T follicular helper cell (primary cell): ENCODE measurements at places on chromosomes 16 and 17.

DNA sequence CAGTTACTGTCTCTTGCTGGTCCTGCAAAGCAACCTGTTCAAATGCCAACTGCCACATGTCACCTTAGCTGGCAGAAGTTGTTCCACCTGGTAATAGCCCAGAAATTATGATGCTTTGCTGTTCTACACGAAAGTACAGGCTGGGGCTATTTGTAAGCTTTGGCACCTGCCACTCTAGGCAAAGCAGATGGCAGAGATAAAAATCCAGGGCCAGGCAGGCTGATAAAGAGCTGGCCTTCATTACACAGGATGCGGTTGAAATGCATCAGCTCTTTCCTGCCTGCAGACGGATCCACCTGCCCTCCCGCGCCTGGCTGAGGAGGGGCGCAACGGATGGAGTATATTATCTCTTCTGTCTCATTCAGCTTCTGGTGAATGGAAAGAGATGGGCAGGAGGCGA lies 29.3 kb upstream of the KDM8 start:
- peak; percentile 40 for DNase-seq

DNA sequence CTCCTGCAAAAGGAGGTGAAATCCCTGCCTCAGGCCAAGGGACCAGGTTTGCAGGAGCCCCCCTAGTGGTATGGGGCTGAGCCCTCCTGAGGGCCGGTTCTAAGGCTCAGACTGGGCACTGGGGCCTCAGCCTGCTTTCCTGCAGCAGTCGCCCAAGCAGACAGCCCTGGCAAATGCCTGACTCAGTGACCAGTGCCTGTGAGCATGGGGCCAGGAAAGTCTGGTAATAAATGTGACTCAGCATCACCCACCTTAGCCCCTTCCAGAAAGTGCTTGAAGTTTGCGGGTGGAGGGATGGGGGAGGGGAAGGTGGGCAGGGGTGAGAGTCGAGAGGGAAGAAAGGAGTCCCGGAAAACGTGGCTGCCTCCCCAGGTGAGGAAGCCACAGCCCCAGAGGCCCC lies 2.1 kb downstream of the MC1R start:
- no peak for DNase-seq

GRCh38 chr16:15811481-15812400 lies 45.1 kb downstream of the MYH11 start:
- DNase-seq = no peak

GRCh38 chr16:60127196-60127595 lies 1393.1 kb upstream of the GOT2 start:
- DNase-seq = no peak

DNA sequence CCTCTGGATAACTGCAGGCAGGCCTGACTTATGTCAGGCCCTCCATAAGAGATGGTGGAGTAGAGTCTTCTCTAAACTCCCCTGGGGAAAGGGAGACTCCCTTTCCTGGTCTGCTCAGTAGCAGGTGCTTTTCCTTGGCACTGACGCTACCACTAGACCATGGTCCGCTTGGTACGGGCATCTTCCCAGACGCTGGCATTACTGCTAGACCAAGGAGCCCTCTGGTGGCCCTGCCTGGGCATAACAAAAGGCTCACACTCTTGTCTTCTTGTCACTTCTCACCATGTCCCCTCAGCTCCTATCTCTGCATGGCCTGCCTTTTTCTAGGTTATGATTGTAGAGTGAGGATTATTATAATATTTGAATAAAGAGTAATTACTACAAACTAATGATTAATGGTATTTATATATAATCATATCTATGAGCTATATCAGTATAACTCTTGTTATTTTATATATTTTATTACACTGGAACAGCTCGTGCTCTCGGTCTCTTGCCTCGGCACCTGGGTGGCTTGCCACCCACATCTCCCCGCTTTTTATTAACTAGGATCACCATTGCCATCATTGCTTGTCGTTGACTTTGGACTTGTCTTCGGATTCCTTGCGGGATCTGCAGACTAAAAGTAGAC lies 59.8 kb upstream of the ARL4D start:
- peak; percentile 34 for DNase-seq

DNA sequence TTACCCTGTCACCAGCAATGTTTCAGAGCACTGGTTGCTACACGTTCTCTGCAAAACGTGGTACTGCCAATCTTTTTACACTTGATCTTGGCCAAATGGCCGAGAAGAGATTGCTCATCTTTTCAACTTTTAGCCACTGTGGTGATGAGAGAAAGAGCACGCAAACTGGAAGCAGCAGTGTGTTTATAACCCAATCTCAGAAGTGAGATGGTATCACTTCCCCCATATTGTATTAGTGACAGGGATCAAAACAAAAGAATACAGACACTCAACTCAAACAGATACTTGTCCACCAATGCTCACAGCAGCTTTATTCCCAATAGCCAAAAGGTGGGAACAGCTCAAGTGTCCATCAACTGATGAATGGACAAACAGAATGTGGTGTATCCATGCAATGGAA lies 72.1 kb upstream of the FA2H start:
- DNase-seq = no peak

GRCh38 chr16:50371036-50371716 lies 2.4 kb upstream of the BRD7 start:
- no peak for DNase-seq

DNA sequence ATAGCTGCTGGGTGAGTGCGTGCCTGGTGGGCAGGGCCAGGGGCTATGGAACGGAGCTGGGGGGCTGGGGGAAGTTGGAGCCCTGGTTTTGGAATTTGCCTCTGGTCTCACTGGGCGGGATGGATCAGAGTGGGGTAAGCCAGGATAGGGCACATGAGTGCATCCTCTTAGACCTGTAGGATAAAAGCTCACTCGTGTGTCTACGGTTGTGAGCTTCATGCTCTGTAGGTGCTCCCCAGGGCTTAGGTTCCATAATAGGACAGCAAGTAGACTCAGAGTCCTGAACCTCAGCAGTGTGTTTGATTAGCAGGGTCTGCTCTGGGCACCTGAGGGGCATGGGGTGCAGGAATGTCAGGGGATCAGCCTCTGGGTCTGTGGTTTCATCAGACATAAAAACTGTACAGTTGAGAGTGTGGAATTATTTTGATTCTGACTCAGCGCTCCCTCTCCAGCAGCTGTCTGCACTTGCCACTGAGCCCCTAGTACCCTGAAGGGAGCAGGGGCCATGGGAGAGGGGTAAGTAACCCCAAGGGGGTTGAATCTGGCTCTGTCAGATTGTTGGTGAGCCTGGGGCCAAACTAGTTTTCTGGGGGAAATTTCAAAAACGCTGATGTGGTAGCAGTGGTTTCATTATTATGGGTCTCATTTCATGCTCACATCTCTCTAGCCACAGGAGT lies 84.2 kb upstream of the LGALS9 start:
- no peak for DNase-seq

- DNase-seq = no peak
Observed at GRCh38 chr16:88303890-88304819, 78.6 kb upstream of the ZNF469 start.

DNA sequence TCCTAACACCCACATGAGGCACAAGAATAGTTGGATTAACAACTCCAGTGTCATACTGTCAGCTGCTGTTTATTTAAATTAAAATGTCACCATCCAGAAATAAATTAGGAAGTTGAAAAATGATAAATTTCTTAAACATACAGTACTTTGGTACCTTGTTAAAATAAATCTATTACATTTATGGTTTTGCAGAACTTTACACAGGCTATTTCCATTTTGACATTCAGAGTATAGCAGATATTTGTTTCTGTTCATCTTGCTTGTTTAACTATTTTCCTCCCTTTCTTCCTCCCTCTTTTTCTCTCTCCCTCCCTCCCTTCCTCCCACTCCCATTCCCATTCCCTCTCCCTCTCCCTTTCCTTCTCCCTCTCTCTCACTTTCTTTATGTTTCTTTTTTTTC lies 310.1 kb downstream of the CDH8 start:
- no peak for DNase-seq

DNA sequence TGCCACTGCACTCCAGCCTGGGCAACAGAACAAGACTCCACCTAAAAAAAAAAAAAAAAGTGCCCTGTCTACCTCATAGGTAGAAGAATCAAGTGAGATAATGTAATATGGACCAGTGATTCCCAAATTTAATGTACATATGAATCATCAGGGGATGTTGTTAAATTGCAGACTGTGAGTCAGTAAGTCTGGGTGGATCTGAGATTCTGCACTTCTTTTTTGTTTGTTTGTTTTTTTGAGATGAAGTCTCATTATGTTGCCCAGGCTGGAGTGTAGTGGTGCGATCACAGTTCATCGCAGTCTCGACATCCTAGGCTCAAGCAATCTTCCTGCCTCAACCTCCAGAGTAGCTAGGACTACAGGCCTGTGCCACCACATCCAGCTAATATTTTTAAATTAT lies 31.6 kb downstream of the HOXB1 start:
- no peak for DNase-seq

GRCh38 chr16:4239020-4239419 lies 2.9 kb downstream of the SRL start:
- no peak for DNase-seq

- DNase-seq = no peak
Observed at GRCh38 chr17:14374268-14374667, 73.4 kb downstream of the HS3ST3B1 start.

- no peak for DNase-seq
Observed at GRCh38 chr16:19555938-19556771, 652 bp downstream of the VPS35L start.

DNA sequence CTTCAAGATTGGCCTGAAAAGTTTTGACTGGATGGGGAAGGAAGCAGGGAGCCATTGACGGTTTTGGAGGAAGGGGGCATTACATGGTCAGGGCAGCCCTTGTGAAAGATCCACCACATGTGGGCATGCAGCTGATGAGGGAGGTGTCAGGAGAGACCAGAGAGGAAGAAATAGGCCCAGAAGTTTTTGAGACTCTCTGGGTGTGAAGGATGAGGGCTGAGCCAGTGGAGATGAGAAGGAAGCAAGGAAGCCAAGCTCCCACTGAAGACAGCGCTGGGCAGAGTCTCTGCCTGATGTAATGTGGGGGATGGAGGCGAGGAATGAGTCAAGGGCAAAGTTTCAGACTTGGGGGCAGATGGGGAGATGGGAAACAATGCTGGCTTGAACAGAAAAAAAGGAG lies 530 bp downstream of the CCL17 start:
- no peak for DNase-seq

GRCh38 chr16:49980166-49980565 lies 44.9 kb upstream of the CNEP1R1 start:
- no peak for DNase-seq

DNA sequence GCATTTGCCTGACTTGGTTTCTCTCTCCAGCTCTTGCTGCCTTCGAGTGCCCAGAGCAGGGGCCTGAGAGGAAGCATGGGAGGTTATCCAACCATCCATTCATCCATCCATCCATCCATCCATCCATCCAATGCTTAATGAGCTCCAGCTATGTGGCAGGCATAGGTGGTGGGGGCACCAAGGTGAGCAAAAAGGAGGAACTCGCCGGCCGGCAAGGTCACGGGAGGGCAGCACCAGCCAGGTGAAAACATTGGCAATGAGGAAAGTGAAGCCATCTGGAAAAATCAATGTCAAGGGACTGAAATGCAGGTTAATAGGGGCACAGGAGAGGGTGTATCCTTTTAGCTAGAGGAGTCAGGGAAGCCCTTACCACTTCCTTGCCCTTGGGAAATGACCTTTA lies 18.2 kb upstream of the DOK4 start:
- no peak for DNase-seq

- DNase-seq = no peak
Observed at GRCh38 chr17:40024901-40025300, 9.7 kb downstream of the CSF3 start.

- no peak for DNase-seq
Observed at GRCh38 chr16:10897134-10897533, 20.1 kb downstream of the CIITA start.

GRCh38 chr16:12573730-12574383 lies 229.8 kb downstream of the CPPED1 start:
- DNase-seq = no peak

DNA sequence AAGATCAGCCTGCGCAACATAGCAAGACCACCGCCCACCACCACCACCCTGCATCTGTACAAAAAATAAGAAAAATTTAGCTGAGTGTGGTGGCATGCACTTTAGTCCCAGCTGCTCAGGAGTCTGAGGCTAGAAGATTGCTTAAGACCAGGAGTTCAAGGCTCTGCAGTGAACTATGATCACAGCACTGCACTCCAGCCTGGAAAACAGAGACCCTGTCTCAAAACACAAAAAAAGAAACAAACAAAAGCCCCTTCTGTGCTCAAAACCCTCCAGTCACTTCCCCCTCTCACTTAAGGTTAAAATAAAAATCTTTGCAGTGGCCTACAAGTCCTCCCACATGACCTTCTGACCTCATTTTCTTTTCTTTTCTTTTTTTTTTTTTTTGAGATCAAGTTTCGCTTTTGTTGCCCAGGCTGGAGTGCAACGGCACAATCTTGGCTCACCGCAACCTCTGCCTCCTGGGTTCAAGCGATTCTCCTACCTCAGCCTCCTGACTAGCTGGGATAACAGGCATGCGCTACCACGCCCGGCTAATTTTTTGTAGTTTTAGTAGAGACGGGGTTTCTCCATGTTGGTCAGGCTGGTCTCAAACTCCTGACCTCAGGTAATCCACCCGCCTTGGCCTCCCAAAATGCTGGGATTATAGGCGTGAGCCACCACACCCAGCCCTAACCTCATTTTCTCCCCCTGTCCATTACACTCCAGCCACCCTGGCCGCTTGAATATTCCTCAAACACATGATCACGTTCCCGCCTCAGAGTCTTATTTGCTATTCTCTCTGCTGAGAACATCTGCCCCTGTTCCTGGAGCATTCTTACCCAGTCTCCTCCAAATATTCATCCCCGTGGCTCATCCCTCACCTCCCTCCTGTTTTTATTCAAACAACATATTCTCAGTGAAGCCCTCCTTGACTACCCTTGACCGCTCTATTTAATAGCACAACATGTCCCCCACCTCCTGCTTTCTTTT lies 126.6 kb upstream of the MED13 start:
- no peak for DNase-seq
